ENCODE measurements at places on chromosomes 2 and 18.

- ATAC-seq: no peak
Observed at GRCh38 chr18:25646971-25647370, 295.0 kb upstream of the ZNF521 start.

- ATAC-seq: no peak
Observed at GRCh38 chr2:41764919-41765318, 282.9 kb upstream of the PKDCC start.

DNA sequence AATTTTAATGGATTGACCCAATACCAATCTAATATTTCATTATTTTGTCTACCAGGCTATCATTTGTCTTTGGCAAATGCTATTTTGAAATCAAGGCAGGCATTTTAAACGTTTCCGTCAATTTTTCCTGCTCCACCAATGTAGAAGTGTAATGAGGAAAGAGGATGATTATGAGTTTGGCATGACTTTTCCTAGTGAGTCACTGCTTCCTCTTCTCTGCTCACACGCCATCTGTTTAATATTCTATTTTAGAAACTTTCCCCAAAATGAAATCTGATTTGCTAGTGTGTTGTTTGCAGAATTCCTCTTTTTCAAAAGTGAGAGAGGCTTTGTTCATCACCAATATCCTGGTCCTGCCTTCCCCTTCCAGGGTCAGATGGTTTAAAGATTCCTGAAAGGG is 42.5 kb upstream of the PID1 start:
- ATAC-seq: no peak

GRCh38 chr2:219476652-219477151 is 22.0 kb upstream of the GMPPA start:
- ATAC-seq: peak; percentile 4

DNA sequence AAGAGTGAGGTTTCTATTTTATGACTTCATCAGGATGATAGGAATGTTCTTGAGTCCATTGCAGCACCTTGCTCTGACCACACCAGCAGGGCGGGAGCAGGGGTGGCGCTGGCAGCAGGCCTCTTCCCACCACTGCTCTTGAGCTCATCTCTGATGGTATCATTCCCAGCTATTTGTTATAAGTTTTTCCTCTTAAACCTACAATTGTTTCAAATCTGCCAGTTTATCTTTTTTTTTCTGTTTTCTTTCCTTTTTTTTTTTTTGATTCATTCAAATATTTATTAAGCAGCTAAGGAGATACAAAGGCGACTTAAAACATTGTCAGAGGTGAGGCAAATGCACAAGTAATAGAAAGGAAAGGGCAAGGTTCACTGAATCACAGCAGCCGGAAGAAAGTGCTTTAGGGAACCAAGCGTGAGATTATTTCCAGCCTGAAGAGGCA is 28.7 kb downstream of the NIFK start:
- ATAC-seq: 0 out of 3 replicates have a peak, but pooled peaks have one; percentile 31

DNA sequence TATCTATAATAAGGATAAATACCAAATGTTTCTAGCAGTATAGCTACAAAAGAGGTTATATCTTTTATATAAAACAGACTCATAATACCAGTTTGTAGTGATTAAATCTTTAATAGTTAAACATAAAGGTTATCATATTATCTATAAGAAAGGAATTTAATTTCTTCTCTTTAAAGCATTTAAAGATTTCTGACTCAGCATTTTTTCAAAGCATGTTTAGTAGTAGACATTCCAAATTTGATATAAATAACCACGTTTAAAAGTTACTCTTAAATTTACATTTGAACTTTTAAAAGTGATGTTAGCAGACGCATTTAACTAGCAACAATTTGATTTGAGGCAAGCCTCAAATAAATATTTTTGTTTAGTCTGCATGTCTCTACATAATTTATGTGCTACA is 1508.0 kb upstream of the NXPH2 start:
- ATAC-seq: no peak

GRCh38 chr2:172804423-172804822 is 68.8 kb downstream of the RAPGEF4 start:
- no peak for ATAC-seq

DNA sequence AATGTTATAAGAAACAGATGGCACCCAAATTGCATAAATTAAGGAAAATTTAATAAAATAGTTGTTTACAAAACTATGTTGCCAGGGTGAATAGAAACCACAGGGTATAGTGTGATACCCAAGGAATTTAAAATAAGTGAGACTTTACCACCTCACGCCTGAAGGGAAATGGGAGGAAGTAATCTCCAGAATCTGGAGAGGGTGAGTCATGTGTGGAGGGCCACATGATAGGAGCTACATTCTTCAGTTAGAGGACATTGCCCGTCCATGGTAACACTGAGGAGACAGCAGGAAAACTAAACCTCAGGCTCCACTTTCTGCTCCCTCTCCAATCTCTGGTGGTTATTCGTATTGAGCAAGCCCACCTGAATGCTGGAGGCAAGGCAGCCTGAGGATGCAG is 97.2 kb upstream of the NXPH2 start:
- no peak for ATAC-seq

- no peak for ATAC-seq
Observed at GRCh38 chr2:135169900-135170753, 118.0 kb downstream of the RAB3GAP1 start.

DNA sequence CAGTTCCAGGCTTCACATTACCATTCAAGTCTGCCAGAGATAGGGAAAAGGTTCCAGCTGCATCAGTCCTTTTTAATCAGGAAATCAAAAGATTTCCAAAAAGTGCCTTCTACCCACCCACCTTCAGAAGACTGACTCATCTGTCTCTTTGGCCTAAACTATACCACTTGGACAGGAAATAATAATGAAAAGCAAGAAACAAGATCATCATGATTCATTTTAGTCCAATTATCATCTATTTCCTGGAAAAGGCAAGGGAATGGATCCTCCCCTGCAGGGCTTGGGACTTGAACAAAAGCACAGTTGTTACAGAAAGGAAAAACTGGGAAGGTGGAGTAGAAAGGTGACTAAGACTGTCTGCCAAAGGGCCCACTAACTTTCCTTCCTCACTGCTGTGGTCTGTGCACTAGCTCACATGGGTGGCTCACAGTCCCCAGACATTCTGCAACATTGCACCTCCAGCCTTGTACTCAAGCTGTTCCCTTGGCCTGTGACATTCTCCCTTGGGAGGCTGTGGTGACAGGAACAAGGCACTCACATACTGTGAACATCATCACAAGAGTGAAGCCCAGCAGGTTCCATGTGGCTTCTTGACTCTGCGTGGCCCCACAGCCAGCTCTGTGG is 75.3 kb downstream of the VSNL1 start:
- ATAC-seq: peak; percentile 78

DNA sequence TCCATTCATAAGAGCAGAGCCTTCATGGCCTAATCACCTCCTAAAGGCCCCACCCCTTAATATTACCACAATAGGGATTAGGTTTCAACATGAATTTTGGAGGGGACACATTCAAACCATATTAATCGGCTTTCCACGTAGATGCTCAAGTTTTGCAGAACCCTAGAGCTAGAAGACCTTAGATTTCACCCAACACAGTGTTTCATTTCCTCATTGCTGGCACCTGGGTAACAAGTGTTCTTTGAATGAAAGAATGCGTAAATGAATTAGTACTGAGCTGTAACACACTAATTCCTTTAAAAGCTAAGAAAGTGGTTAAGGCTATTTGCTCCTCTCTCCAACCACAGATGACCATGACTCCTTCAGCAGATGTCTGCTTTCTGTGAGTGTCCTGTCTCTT is 252.5 kb downstream of the SMAD2 start:
- ATAC-seq: no peak

DNA sequence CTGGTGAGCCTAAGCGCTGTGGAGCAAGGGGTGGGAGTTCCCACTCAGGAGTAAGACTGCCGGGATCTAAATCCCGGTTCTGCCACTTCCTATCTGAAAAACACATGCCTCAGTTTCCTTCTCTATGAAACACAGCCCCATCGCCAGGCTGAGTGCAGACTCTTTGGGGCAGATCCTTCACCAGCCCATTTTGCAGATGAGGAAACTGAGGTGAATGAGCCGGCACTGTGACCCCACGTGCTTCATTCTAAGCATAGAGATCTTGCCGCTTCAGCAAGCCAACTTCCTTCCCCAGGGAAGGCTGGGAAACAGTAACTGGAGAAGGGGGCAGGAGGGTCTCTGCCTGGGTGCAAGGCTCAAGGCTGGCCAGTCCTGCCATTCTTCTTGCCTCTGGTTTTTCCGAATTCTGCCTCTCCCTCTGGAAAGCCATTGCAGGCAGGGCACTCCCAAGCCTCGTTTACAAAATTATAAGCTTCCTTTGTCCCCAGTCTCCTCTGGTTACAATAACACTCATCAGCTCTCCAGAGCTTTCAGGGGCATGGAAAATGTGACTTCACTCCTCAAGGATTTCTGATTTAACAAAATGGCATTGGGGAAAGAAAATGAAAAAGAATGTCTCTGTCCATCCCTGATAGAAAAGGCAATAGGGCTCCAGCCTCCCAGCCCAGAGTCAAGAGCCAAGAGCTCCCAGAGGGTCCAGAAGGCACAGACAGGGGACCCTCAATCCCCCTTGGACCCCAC is 249.2 kb downstream of the TNS1 start:
- peak; percentile 42 for ATAC-seq

- no peak for ATAC-seq
Observed at GRCh38 chr2:15031745-15032240, 399.3 kb downstream of the LRATD1 start.

GRCh38 chr2:18073601-18074000 is 195.1 kb downstream of the KCNS3 start:
- no peak for ATAC-seq
